ENCODE measurements at places on chromosomes 4 and X. TPM values are rescaled to one million over a fixed set of nuclear protein-coding genes. Genes with fewer than 3 reads are reported as not detected.

DNA sequence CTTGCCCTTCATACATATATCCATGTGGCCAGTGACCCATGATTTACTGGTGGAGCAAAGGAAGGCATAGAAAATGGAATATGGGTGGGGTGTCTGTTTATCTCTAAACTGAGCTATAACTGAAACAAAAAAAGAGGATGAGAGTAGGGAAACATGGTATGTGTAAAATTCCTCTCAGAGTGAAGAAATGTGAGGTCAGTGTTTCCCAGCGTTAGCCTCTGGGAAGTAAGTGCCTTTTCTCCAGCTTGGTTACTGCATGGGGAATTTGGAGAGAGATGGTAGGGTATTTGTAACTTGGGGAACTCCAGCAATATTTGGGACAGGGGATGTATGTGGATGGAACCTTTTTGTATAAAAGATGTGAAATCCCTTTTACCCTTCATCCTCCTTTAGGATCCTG, 89.4 kb downstream of the AFF1 start:
- no peak for DNase-seq

DNA sequence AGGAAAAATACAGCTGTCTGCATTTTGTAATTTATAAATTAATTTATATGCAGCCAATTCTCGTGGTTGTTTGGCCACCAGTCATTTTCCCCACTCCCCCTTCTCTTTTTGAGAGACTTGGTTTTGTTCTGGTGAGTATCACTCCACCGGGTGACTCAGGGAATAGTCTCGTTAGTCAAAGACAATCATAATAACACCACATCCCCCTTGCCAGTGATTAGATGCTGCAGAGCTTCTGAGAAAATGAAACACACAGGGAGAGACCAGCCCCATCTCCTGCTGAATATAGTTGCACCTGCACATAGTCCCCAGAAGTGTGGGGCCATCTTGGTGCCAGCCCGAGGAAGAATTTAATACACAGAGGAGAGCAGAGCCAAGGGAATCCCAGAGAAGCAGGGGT, 8.0 kb upstream of the FNIP2 start:
- DNase-seq, result no peak

DNA sequence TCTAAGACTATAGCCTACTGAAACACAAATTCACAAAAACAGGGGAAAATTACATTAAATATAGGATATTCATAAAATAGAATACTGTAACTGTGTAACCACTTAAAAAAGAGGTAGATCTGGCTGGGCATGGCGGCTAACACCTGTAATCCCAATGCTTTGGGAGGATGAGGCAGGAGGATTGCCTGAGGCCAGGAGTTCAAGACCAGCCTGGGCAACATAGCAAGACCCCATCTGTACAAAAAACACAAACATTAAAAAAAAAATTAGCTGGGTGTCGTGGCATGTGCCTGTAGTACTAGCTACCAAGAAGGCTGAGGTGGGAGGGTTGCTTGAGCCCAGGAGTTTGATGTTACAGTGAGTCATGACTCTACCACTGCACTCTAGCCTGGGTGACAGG, 33.4 kb downstream of the RPS6KA3 start:
- DNase-seq, result no peak

DNA sequence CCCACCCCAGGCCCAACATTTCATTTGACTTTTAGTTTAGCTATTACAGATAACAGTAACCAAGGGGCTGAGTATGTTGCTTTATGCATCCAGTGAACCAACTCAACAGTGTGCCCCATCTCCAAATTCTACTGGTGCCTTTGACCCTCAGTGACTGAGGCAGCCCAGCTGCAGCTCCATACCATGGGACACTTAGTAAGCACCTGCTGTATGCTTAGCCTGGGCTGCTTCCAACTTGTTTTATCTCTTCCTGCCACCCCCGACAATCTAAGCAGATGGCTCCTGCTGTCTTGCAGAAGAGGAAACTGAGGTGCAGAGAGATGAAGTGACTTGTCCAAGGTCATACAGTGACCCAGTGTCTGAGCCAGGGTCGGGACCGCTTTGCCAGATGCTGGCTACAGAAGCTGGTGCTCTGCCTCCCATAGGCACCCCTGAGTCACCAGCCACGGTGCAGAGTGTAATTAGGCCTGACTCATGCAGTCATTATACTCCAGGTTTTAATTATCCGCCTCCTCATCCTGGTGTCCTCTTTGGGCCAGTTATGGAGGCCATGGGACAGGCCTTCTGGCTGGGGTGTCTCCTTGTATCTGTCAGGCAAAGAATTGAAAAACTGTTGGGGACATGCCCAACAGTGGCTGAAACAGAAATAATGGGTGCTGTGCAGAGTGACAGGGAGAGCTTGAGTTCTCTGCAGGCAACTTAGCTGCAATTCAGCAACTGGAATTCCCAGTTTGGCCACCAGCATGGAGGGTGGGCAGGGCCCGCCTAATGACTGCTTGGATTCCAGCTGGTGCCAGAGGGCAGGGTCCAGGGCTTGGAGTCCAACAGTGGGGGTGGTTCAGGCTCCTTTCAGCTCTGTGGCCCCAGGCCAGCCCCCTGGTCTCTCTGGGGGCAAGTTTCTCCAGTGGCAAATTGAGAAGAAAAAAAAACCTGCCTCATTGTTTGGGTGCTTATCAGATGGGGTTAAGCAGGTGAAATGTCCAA, 8.2 kb upstream of the GPR78 start:
- DNase-seq, result no peak

Gene COX7B
- 355 TPM for total RNA-seq

Gene NHSL2
- not detected for total RNA-seq

Data from MG63 (cell line).